ENCODE measurements at places on chromosomes 7 and 10.

DNA sequence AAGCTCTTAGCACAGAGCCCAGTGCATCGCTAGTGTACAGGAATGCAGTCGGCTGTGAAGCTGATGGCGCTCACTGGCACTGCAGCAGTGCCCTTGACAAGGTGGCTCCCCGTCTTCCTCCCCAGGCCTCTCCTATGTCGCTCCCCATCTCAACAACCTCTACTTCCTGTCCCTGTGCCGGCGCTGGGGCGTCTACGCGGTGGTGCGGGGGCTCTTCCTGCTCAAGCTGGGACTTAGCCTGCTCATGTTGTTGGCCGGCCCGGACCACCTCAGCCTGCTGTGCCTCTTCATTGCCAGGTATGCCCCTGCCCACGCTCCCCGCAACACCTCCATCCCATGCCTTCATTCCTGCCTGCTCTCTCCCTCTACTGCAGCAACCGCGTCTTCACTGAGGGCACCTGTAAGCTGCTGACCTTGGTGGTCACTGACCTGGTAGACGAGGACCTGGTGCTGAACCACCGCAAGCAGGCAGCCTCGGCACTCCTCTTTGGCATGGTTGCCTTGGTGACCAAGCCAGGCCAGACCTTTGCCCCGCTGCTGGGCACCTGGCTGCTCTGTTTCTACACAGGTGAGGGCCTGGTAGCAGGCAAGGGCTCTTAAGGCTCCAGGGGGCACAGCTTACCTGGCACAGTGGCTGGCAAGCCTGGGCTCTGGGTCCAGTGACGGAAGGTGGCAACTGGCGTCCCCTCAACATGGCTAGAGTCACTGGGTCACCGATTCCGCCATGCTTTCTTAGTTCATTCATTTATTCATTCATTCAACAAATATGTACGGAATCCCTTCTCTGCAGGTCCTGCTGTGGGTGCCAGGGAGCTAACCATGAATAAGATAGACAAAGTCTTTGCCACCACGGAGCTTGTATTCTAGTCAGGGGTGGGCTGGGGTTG, 22.3 kb upstream of the C10orf95 start:
- no peak for DNase-seq

GRCh38 chr10:35182631-35183510, 56.2 kb downstream of the CREM start:
- DNase-seq: no peak

DNA sequence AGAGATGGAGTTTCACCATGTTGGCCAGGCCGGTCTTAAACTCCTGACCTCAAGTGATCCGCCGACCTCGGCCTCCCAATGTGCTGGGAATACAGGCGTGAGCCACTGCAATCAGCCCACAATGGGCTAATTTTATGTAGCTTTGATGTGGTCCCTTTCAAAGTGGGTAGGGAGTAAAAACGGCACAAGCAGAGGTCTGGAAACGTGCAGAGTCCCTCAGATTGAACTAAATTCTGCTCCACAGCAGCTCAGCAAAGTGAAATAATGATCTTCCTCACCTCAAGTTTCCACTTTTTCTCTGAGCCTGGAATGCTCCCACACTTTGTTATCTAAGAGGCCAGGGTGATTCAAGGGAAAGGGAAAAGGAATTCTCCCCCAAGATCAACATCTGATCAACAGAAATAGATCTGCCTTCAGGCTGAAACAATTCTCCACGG, 6.1 kb downstream of the CCDC3 start:
- no peak for DNase-seq

DNA sequence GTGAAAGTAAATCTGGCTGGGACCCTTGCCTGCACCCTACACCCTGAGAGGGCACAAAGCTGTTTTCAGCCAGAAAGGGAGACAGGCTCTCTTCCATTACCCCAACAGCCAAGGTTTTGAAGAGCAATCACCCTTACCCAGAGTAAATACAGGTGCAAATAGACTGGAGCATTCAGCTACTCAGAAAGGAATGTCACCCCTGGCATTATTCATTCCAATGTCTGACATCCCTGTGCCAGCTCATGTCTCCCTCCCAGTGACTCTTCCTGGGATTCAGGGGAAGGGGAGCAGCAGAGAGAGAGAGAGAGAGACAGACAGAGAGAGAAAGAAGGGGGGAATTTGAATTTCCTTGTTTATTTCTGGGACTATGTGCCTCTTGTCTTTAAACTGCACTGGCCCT, 611.8 kb downstream of the SORCS3 start:
- no peak for DNase-seq

GRCh38 chr7:116933465-116933864, 19.8 kb upstream of the ST7 start:
- no peak for DNase-seq

DNA sequence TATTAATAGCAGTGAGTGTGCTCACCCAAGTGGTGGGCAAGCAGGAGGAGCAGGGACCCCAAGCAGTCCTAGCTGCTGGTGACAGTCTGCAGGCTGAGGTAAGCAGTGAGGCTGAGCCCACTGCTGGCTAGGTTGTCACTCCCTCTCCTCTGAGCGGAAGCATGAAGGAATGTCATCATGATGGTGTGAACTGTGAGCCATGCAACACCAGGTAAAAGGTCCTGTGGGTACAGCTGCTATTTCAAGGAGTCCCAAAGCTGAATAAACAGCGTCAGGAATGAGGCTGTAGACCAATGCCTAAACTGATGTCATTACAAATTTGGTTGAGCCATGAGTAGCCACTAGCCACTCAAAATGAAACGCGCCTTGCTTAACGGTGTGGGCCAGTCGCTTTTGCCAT, 126.1 kb downstream of the RNF32 start:
- DNase-seq: no peak

DNA sequence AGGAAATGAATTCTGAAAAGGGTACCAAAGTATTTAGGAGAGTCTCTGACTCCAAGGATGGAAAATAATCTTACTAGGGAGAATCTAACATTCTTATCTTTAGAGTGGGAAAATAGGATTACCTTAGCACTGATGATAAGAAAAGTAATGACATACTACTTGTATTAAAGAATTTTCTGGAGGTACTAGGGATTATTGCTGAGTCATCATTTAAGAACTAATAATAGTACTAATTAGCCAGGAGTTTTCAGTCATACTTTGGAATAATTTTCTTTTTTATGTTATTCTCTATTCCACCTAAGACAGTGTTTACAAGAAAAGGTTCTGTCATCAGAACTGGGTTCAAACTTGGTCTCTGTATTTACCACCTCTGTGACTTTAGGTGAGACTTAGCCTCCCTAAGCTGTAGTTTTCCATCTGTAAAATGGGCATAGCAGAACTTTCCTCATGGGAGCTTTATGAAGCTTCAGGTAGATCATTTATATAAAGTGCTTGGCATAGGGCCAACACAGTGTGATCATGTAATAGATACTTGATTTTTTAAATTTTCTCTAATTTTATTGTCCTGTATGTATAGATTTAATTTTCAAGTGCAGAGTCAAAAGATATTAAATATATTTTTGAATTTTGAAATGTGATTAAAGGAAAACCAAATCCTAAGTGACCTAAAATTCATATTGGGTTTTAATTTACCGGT, 20.4 kb downstream of the ITGB8 start:
- no peak for DNase-seq

GRCh38 chr7:158648168-158648567, 56.4 kb downstream of the NCAPG2 start:
- no peak for DNase-seq

GRCh38 chr7:74507538-74508319, 54.0 kb downstream of the GTF2IRD1 start:
- DNase-seq: no peak

DNA sequence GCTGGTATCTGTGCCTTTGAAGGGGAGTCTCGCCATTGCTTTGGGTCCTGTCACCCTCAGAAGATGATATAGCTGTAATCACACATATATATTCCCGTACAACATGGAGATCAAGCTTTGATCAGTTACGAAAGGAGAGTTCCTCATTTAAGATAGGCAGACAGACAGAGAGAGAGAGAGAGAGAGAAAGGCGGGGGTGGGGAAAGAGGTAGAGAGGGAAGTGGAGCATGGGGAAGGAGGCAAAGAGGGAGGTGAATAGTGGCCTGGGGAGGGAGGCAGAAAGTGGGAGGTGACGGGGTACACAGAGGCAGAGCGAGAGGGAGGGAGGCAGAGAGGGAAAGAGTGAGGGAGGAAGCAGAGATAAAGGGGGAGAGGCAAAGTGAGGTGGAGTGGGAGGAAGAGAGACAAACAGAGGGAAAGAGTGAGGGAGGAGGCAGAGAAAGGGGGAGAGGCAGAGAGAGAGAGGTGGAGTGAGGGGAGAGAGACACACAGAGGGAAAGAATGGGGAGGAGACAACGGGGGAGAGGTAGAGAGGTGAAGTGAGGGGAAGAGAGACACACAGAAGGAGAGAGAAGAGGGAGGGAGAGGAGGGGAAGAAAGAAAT, 44.6 kb upstream of the C1QL3 start:
- DNase-seq: no peak

DNA sequence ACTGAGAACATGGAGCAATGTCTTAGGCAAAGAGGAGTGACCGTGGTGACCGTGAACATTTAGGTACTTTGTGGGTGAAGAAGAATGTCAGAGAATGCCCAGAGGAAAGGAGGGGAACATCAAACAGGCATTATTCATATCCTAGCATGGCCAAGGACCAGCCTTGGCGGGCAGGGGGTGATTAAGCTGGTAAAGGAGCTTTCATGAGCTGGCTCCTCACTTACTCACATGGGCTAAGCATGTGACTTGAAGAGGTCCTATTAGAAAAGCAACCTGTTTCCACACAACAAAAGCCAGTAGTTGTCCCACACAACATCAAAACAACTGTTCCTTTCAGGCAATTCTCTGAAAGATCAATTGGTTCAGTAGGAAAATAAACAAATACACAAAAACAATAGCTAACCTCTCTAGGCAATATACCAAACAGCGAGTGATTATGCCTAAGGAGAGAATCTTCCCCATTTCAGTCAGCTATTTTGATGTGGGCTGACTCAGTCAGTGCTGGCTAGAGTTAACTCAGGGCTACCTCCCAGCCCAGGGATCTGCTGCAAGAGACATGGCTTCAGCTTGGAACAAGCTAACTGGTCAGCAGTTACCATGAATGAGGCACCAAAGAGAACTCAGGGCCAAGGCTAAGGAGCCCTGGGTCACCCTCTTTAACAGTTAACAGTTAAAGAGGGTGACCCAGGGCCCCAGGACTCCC, 283.5 kb downstream of the ARHGAP12 start:
- no peak for DNase-seq

DNA sequence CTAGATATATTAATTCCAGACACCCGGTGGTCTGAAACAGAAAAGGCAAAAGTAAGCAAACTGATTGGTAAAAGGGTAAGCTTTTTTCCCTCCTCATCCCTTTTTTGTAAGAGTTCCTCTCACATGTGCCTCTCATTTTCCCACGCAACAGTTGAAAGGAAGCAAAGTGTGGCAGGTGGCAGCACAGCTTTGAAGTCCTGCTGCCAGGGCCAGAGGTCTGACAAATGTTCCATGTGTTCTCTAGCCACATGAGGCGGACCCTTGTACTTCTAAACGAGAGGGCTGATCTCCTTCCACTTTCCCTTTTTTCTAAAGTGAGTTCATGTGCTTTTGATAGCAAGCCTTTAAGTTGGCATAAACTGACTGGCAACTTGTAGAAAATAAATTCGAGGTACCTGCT, 217.5 kb downstream of the POLR1F start:
- DNase-seq: no peak

DNA sequence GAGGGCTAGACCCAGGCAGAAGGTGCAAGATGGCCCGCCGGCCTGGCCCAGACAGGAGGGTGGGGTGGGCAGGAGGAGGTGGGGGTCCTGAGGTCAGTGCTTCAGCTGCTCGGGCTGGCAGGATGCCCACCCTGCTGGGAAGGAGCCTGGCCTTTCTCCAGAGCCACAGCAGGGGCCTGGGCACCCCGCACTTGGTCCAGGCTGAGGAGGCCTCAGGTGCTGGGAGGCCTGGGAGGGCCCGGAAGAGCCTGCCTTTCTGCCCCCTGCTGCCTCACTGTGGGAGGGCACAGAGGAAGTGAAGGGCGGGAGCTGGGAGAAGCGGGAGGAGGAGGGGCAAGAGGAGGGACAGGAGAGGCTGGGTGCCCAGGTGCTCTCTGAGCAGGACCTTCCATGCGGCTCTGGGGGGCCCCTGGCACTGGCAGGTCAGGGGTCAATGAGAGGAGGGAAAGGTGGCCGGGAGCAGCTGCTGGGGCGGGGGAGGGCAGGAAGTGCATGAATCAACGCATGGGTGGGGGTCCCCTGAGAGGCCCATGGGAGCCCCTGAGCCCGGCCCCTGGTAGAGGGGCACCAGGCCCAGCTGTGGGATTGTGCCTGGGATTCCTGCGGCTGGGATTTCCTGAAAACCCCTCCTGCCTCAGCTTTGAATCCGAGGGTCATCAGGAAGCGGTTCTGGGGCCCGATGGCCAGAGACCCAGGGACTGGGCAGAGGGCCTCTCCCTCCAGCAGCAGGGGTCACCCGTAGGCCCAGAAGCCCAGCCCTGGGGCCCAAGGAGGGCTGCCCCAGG, 49.9 kb downstream of the PWWP2B start:
- peak; percentile 49 for DNase-seq

DNA sequence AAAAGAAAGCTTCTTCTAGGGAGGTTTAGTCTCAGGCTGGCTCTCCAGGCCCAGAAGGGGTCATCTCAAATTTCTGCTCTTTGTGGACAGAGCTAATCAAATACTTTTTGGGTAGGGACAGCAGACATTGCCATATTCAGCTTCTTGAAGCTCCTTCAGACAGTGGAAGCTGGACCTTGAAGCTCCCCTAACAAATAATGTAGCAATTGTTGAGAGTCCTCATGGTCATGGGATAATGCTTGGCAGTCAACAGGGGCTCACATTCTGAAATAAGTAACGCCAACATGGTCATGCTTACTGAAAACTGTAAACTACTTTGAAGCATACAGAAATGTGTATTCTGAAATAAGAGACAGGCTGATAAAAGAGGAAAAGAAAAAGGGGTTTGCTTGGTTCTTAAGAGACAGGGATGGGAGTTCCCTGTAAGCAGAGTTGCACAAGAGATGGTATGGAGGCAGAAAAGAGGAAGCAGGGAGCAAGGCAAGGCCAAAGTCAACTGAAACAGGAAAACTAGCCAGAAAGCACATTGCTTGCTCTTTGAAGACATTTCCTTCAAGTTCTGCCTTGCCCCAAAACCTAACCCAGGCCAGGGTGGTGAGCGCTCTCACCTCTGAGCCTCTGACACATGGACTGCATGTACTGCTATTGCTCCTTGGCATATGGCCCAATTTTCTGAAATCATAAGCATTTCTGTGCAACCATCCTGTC, 53.1 kb upstream of the KMT2E start:
- no peak for DNase-seq

DNA sequence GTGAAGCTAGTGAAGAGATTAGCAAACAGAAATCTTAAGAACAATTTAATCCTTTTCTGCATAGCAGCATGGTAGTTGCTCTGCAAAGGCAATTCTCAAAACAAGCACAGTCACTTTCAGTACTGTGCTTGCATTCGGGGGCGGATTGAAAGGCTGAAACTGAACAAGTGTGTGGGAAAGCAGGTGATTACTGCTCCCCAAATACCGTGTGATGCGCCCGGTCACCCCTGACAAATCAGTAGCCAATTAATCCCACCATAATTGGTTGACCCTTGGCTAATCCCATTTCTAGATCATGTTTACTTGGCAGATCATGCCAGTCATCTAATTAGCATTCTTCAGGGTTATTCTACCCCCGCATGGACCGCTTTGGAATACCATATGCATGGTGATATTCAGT, 76.5 kb upstream of the ADRB1 start:
- DNase-seq: no peak

GRCh38 chr10:102055647-102056419, at the start of gene ARMH3:
ARMH3 (minus strand) TSS chr10:102056173; CDS start chr10:102040114, 16,059 bp downstream.
- peak; percentile 77 for DNase-seq

All from stimulated activated CD4-positive, alpha-beta T cell treated with anti-CD3 and anti-CD28 coated beads, TNF-alpha, amount 100 ng/mL, for 4 hours (primary cell).